ENCODE measurements at places on chromosomes 4 and X. TPM values are rescaled to one million over a fixed set of nuclear protein-coding genes. Genes with fewer than 3 reads are reported as not detected.

Gene FABP2
- not detected for total RNA-seq

Gene PCGF3
- 17.3 TPM for total RNA-seq

Gene ARHGEF6
- 0.25 TPM for total RNA-seq

Gene ZFYVE28
- 2.6 TPM for total RNA-seq

Gene ARHGAP36
- not detected for total RNA-seq

Gene MTTP
- total RNA-seq = not detected

Gene FANCB
- total RNA-seq = 3.6 TPM

Gene MAGEA12
- total RNA-seq = 0.15 TPM

Gene UXT
- total RNA-seq = 182 TPM

Gene NWD2
- 0.01 TPM for total RNA-seq

Gene RIPPLY1
- total RNA-seq = 0.12 TPM

Gene KIF4A
- 31.0 TPM for total RNA-seq
